ENCODE measurements at places on chromosomes 5 and 9. TPM values are rescaled to one million over a fixed set of nuclear protein-coding genes. Genes with fewer than 3 reads are reported as not detected.

FBLL1 gene
- total RNA-seq, result not detected

SERF1A gene
- 18.8 TPM for total RNA-seq

NSA2 gene
- total RNA-seq, result 116 TPM

DNA sequence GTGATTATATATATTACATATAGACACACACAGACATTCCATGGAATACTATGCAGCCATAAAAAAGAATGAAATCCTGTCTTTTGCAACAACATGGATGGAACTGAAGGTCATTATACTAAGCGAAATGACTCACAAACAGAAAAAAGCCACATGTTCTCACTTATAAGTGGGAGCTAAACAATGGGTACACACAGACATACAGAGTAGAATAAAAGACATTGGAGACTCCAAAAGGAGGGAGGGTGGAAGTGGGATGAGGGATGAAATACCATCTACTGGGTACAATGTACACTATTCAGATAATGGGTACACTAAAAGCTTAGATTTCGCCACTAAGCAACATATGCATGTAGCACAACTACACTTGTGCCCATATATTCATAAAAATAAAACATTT, 170.0 kb upstream of the RGMB start:
- no peak overlapping the region for H3K27ac ChIP-seq
- no peak for DNase-seq
- no peaks in the 10 kb centered on the region for H3K4me1 ChIP-seq
- H3K36me3 ChIP-seq, result no peaks in the 10 kb centered on the region
- H3K27me3 ChIP-seq, result no peaks in the 10 kb centered on the region
- no peak overlapping the region for H3K4me3 ChIP-seq

DNA sequence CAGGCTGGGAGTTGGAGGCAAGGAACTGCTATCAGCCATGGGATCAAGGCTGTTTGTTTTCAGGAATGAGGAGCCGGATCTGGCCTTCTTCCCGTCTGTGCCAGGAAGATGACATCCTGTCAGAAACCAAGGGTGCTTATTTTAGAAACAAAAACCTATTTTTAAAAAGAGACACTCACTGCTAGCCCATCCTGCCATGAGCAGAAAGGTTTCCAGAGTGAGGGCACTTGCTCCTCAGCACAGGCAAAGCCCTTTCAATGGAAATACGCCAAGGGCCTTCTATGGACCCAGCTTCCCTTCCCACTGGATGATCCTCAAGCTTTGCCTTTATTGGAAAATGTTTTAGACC, 132.6 kb upstream of the FSTL4 start:
- no peaks in the 10 kb centered on the region for H3K27me3 ChIP-seq
- DNase-seq, result no peak
- H3K4me3 ChIP-seq, result no peak overlapping the region
- no peaks in the 10 kb centered on the region for H3K36me3 ChIP-seq

GRCh38 chr9:79667120-79667519, 95.4 kb downstream of the TLE4 start:
- no peak for DNase-seq
- H3K36me3 ChIP-seq, result no peaks in the 10 kb centered on the region
- H3K27me3 ChIP-seq, result no peaks in the 10 kb centered on the region
- peaks cover 19% of the 10 kb centered on the region for H3K4me1 ChIP-seq

- no peak overlapping the region for H3K27ac ChIP-seq
- no peaks in the 10 kb centered on the region for H3K4me1 ChIP-seq
- no peak for DNase-seq
- no peaks in the 10 kb centered on the region for H3K36me3 ChIP-seq
- H3K27me3 ChIP-seq, result peaks cover 24% of the 10 kb centered on the region
These were observed 1.2 kb upstream of the PCSK1 start for GRCh38 chr5:96434201-96434645.

GRCh38 chr5:147346006-147346561, 111.3 kb downstream of the STK32A start:
- DNase-seq, result no peak
- H3K27ac ChIP-seq, result no peak overlapping the region
- no peak overlapping the region for H3K4me3 ChIP-seq
- no peaks in the 10 kb centered on the region for H3K27me3 ChIP-seq
- no peaks in the 10 kb centered on the region for H3K4me1 ChIP-seq
- H3K36me3 ChIP-seq, result no peaks in the 10 kb centered on the region

DNA sequence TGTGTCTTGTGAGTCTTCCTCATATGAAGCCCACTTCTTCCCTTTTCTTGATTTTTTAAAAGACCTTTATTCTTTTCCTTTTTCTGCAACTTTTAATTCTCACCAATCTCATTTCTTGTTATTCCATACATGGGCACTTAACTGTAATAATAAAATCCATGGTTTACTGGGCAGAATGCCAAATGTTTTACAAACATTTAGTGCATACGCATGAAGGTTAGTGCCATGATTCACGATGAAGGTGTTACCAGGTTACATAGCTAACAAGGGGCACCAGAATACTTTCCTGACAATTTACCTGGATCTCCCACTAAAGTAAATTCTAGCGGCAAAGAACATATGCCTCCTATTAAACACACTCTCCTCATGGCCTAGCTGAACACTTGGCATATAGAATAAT, 28.5 kb downstream of the MAN2A1 start:
- H3K27ac ChIP-seq, result no peak overlapping the region
- H3K4me3 ChIP-seq, result no peak overlapping the region
- DNase-seq, result no peak
- H3K36me3 ChIP-seq, result no peaks in the 10 kb centered on the region
- H3K27me3 ChIP-seq, result no peaks in the 10 kb centered on the region

All from tibial nerve (tissue), 4 donors.